ENCODE measurements at places on chromosomes 1 and 21. TPM values are rescaled to one million over a fixed set of nuclear protein-coding genes. Genes with fewer than 3 reads are reported as not detected.

The AIRE gene
- 0.07 TPM for total RNA-seq

The C1orf141 gene
- not detected for total RNA-seq

The A3GALT2 gene
- not detected for total RNA-seq

The CFHR2 gene
- total RNA-seq: not detected

The RHEX gene
- total RNA-seq: not detected

The PDC gene
- total RNA-seq: not detected

The SFT2D2 gene
- total RNA-seq: 47.7 TPM

The DDR2 gene
- total RNA-seq: 310 TPM

The AADACL4 gene
- total RNA-seq: not detected

The CAMK1G gene
- 0.23 TPM for total RNA-seq

The SSR2 gene
- total RNA-seq: 314 TPM

The LCE1A gene
- not detected for total RNA-seq

The LYSMD1 gene
- 6.7 TPM for total RNA-seq

Data from smooth muscle cell of the pulmonary artery (primary cell).